ENCODE measurements at places on chromosomes 16 and 17. TPM values are rescaled to one million over a fixed set of nuclear protein-coding genes. Genes with fewer than 3 reads are reported as not detected.
A peak's percentile ranks its signal among the peaks of the same experiment; 100 is the strongest.

Gene ATP1B2
- 3.0 TPM for total RNA-seq

GRCh38 chr16:15052747-15053476 lies 3.0 kb downstream of the NTAN1 start:
- peaks cover 16% of the 10 kb centered on the region for H3K4me1 ChIP-seq
- no peaks in the 10 kb centered on the region for H3K27me3 ChIP-seq
- H3K4me3 ChIP-seq, result no peak overlapping the region

DNA sequence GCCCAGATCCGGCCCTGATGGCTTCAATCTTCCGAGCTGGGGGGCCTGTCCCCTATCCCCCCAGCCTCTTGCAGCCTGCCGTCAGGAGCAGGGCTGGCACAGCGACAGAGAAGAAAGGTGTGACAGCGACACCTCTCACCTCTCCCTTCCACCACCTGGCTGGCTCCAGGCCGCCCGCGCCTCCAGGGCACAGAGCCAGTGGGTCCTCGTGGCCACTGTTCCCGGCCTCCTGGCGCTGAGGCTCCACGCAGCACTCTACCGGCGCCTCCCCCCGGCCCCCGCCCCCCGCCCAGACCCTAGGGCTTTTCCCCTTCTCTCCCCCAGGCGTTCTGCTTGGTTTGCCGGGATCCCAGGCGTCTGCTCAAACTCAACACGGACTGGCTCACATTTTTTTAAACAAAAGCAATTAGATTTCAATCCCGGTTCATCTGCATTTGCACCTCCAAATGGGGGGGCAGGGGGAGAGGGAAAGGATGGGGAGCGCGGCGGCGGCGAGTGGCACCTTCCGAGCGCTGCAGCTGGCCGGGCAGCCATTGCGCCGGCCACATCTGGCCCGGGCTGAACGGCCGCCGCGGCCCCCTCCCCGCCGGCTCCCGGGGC lies 12.8 kb upstream of the CBX8 start:
- peaks cover 67% of the 10 kb centered on the region for H3K27me3 ChIP-seq
- DNase-seq, result no peak
- no peaks in the 10 kb centered on the region for H3K36me3 ChIP-seq
- no peak overlapping the region for H3K27ac ChIP-seq
- H3K4me3 ChIP-seq, result peak overlapping the region; percentile 29

DNA sequence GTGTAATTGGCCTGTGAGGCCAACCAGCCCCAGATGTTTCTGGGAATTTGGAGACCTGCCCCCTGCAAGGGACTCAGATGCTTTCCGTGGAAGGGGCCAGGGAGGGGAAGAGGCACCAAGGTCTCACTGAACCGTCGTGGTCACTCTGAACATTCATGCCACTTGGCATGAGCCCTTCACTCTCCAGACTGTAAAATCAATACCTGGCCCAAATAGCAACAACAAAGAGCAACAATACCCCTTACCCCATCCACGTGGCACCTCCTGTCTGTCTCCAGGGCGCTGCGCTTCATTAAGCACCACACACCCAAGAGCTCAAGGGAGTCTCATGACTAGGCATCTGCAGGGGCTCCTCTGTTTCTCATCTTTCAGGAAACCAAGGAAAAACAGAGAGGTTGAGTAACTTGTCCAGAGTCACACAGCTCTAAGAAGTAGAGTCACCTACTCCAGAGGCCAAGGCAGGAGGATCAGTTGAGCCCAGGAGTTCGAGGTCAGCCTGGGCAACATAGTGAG lies 52.8 kb downstream of the SOCS1 start:
- no peak overlapping the region for H3K27ac ChIP-seq
- H3K4me1 ChIP-seq, result peaks cover 13% of the 10 kb centered on the region
- H3K36me3 ChIP-seq, result no peaks in the 10 kb centered on the region
- peaks cover 2% of the 10 kb centered on the region for H3K27me3 ChIP-seq
- no peak for DNase-seq
- no peak overlapping the region for H3K4me3 ChIP-seq

Gene PLLP
- total RNA-seq, result 0.30 TPM

- no peak for DNase-seq
- H3K27me3 ChIP-seq, result peaks cover 2% of the 10 kb centered on the region
- H3K4me1 ChIP-seq, result no peaks in the 10 kb centered on the region
- H3K36me3 ChIP-seq, result no peaks in the 10 kb centered on the region
Observed at GRCh38 chr17:75535119-75535537, 9.6 kb downstream of the LLGL2 start.

- H3K36me3 ChIP-seq, result no peaks in the 10 kb centered on the region
- H3K27me3 ChIP-seq, result no peaks in the 10 kb centered on the region
- H3K27ac ChIP-seq, result no peak overlapping the region
Observed at GRCh38 chr16:56874800-56875199, 9.8 kb downstream of the SLC12A3 start.
